ENCODE measurements at places on chromosomes 3 and 15. TPM values are rescaled to one million over a fixed set of nuclear protein-coding genes. Genes with fewer than 3 reads are reported as not detected.

The ANKUB1 gene
- not detected for total RNA-seq

The CCDC191 gene
- total RNA-seq: 4.3 TPM

The BCL2A1 gene
- total RNA-seq: not detected

The RHCG gene
- total RNA-seq: not detected

The C3orf22 gene
- total RNA-seq: not detected

The GHSR gene
- total RNA-seq: not detected

The PPM1M gene
- total RNA-seq: 16.4 TPM

The CLDN18 gene
- not detected for total RNA-seq

The NR2F2 gene
- 292 TPM for total RNA-seq

The SEMA7A gene
- 0.37 TPM for total RNA-seq

Data from osteocyte (in vitro differentiated cells).